DMS153 (cell line): ENCODE measurements at places on chromosomes 13 and 19.

DNA sequence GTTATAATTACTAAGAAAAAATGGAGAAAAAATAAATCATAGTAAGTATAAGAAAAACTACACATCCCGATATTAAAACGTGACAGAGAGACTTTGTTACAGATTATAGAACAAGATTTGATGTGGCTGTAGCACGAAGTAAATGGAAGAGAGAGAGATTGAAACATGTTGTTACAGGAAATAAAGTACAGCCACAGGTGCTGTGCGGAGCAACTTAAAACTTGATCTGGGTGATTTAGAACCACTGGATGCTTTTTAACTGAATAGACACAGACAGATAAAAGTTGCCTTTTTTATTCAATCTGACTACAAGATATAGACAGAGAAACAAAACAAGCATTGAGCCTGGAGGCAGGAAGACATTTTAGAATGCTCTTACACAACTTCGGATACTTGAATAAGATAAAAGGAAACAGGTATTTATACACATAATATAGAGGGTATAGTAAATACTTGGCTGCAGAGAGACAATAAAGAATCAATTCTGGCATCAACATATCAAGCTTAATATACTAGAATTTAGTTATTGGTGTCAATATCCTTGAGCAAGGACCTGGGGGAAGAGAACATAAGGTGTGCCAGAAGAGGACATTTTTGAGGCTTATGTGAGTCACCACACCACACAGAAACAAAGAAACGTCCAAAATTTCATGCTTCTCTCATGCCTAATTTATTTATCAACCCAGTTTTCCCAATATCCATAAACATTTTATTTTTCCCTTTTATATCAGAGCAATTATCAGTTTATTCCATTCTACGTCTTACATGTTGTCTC lies 548.5 kb downstream of the SLITRK1 start:
- DNase-seq, result no peak

GRCh38 chr19:1471515-1472160 lies 7.4 kb downstream of the C19orf25 start:
- DNase-seq, result no peak

DNA sequence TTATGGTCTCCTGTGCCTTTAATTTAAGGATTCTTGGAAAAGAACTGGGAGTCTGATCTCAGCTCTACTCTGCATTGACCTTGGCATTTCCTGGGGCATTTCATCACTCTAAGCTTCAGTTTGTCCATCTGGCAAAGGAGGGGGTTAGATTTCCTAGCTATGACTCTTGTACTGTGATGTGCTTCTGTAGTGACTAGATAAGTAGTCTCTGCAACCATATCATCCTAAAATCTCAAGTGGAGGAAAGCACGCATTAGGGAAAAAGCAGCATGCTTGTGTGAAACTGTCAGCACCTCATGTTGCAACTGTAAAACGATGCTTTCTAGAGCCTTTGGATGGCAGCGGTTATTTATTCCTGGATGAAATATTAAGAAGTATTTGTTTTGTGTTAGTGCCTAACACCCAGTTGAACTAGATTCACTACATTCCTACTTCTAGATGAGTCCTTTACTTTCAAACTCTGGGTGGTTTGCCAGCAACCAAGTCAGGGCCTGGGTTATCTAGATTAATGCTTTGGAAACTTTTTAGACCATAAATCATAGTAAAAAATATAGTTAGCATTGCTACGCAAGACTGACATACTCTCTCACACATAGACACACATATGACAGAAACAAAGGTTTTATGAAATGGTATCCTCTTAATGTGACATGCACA lies 6.8 kb downstream of the WDFY2 start:
- DNase-seq, result no peak

- DNase-seq, result no peak
Measured at GRCh38 chr19:29491995-29492577, 33.7 kb upstream of the VSTM2B start.

DNA sequence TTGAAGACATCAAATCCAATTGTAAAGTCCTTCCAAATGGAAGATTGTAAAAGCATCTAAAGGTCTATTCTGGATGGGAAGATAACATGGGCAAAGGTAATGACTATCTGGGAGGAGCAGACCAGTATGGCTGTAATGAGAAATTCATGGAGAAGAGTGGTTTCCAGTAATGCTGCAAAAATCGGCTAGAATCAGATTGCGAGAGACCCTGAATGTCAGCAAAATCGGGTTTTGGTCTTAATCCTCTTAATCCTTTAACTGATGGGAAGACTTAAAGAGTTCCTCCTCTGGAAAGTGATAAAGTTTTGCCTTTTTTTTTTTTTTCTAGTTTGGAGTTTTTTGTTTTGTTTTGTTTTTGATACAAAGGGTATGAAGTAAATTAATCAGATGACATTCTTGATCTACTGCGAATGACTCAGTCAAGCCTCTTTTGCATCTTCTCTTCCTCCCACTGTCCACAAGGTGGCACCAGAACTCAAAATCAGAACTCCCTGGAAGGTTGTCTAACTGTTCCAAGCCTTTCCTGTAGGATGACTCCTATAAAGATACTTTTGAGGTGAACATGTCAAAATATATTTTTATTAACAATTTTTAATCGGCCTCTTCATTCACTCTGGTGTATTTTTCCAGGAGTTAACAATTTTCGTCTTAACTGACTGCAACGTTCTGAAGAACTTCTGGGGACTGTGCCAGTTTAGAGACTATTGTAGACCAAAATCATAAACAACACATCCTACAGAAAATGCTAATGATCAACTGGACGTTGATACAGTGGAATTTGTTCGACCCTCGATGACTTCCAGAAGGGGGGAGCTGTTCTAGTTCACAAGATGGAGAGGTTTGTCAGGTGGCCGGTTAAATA lies 213.3 kb upstream of the MIR17HG start:
- peak; percentile 25 for DNase-seq

- no peak for DNase-seq
Measured at GRCh38 chr19:45657520-45658167, 10.4 kb upstream of the GIPR start.

DNA sequence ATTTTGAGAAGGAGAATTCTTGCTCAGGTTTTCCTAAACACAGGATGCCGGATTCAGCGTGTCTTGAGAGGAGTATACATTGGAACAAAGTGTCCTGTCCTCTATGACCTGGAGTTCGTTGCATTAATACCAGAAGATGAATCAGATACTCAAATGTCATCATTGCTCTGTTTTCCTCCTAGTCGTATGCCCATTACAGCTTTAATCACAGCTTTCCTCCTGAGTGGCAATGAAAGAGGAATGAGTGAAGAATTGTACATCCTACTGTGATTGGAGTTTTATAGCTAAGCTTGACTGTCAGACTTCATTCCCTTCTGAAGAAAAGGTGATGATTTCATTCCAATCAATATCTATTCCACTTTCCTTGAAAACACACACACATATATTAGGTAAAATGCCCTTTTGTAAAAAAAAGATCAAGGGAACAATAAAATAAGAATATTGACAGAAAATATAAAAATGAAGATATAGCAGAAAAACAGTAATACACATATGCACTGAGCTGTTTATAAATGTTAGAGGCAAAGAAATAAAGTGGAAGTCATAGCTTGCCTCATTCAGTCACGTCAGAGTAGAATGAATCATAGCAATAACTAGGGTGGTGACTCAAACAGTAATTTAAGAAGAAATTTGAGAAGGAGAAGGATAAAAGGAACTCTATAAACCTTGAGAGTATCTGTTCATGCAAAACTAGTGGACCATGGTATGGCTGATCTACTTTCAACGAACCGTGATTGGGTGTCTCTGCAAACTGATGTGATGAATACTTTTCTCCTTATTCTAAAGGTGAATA lies 501.5 kb downstream of the SUCLA2 start:
- DNase-seq, result no peak

GRCh38 chr13:106867249-106867648 lies 299.3 kb upstream of the ARGLU1 start:
- no peak for DNase-seq

DNA sequence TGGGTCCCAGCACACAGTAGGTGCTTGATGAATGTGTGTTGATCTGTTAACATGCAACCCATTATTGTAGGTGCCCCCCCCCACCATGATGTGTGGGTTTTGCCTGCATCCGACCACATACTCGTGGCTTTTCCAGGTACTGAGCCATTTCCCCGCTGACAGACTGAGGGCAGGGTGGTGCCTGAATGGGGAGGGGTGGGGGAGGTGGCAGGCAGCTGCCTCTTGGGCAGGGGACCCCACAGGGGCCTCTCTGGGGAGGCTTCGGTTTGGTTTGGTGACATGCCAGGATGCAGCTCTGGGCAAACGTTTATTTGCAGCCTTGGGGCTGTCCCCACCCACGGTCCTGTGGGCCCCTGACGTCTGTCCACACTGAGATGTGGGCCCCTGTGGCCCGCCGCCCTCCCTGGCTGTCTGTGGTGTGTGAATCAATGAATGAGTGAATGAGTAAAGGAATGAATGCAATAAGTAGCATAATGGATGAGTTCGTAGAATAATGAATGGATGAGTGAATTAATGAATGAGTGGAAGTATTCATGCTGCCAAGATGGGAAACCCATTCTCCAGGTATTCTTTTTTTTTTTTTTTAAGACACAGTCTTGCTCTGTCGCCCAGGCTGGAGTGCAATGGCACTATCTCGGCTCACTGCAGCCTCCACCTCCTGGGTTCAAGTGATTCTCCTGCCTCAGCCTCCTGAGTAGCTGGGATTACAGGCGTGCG lies 9.0 kb upstream of the JUND start:
- DNase-seq, result no peak

DNA sequence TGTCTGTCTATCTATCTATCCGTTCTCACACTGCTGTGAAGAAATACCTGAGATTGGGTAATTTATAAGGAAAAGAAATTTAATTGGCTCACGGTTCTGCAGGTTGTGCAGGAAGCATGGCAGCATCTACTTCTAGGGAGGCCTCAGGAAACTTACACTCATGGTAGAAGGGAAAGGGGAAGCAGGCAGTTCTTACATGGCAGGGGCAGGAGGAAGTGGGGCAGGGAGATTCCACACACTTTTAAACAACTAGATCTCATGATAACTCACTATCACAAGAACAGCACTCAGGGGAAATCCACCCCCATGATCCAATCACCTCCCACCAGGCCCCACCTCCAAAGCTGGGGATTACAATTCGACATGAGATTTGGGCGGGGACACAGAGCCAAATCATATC lies 105.3 kb downstream of the SLC10A2 start:
- DNase-seq, result no peak

GRCh38 chr13:25059958-25060357 lies 36.0 kb upstream of the PABPC3 start:
- no peak for DNase-seq

DNA sequence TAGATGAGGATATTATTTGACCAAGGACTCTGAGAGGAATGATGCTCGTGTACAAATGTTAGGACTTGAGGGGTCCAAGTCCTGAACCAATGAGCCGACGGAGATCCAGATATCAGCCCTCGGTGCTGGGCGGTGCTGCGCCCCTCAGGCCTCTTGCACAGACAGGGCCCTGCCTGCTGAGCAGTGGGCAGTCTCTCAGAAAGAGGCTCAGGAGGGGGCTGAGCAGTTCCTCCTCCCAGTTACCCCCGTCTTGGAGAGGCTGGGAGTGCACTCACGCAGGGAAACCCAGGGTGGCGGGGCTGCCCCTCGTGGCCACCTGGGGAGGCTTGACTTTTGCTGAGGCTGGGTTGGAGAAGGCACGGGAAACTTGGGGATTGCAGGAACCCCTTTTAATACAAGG lies 18.4 kb downstream of the TEX29 start:
- DNase-seq, result no peak

DNA sequence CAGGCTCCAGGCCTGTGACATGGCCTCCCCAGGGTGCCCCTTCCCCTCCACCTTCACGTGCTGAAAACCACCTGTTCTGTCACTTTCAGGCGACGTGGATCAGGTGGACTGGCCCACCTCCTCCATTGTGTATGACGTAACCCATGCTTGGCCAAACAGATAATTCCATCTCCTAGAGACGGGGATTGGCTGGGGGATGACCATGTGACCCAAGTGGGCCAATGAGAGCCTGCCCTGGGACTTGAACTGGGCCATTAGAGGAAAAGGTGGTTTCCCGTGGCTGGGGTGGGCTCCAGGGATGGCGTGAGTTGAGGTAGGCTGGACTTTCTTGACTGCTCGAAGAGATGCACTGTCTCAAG lies 3.6 kb upstream of the ADAMTSL5 start:
- DNase-seq, result no peak

GRCh38 chr19:3456925-3457527 lies 23.3 kb downstream of the SMIM24 start:
- no peak for DNase-seq

DNA sequence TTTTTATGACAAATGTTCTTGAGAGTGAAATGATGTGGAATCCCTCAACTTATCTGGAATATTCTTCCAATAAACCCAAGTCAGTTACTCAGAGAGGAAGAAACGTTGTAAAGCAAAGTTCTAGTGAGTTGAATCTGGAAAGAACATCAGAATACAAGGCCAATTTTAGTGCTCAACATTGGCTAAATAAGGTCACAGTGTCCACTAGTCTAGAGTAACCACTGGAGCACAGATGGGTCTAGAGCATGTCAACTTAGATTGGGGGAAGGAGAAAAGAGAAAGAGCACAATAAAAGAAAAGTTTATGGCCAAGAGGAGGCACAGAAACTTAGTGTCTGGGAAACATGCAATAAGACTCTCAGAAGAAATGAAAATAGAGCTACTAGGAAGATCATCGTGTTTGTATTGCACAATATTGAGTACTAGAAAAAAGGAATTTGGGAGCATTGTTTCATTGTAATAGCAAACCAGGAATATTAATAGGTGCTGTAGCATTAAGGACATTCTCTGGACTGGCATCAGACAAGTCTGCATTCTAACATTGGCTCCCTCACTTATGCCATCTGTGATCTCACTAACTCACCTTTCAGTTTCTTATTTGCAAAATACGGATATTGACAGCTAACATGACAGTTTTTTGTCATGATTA lies 1318.5 kb downstream of the PCDH9 start:
- DNase-seq, result no peak

DNA sequence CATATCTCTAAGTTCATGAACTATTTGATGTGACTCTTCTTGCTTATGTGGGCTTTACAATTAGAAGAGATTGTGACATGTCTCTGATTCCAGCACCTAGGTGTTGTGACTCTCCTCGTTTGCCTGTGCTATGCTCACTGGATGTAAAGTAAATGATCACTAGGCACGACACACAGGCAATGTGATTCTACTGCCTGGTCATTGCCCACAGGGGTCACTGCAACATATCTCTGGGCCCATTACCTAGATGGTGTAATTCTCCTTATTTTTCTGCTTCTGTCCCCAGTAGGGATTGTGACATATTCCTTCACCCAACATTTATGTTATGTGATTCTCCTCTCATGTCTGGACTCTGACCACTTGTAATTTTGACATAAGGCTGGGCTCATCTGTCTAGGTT lies 65.8 kb upstream of the ZNF91 start:
- no peak for DNase-seq

GRCh38 chr19:49997709-49998108 lies 27.5 kb downstream of the VRK3 start:
- no peak for DNase-seq

GRCh38 chr19:55258476-55258827 lies 365 bp downstream of the PPP6R1 start:
- DNase-seq, result no peak
